Right ventricle myocardium inferior (tissue), 1 donor: ENCODE measurements at places on chromosomes 3 and 15. TPM values are rescaled to one million over a fixed set of nuclear protein-coding genes. Genes with fewer than 3 reads are reported as not detected.

Gene DENND4A
- total RNA-seq: 12.7 TPM

Gene CLRN1
- not detected for total RNA-seq

Gene MKRN3
- total RNA-seq: 0.97 TPM

Gene MYZAP
- total RNA-seq: 869 TPM

Gene EPHA6
- total RNA-seq: 0.62 TPM

Gene FBXO45
- 8.2 TPM for total RNA-seq

Gene PCYT1A
- 103 TPM for total RNA-seq

Gene LARP6
- 55.7 TPM for total RNA-seq
